ENCODE measurements at places on chromosomes 6 and 20. TPM values are rescaled to one million over a fixed set of nuclear protein-coding genes. Genes with fewer than 3 reads are reported as not detected.

Gene IL17F
- not detected for total RNA-seq

Gene NFATC2
- total RNA-seq, result not detected

Gene PRKN
- 3.4 TPM for total RNA-seq

Gene CST4
- 0.22 TPM for total RNA-seq

Gene FLOT1
- 154 TPM for total RNA-seq

Gene WFDC10B
- total RNA-seq, result not detected

Gene CCN2
- total RNA-seq, result 18.2 TPM
